Spleen (tissue), 13 donors: ENCODE measurements at places on chromosomes 12 and 14. TPM values are rescaled to one million over a fixed set of nuclear protein-coding genes. Genes with fewer than 3 reads are reported as not detected.
A peak's percentile ranks its signal among the peaks of the same experiment; 100 is the strongest.

DNA sequence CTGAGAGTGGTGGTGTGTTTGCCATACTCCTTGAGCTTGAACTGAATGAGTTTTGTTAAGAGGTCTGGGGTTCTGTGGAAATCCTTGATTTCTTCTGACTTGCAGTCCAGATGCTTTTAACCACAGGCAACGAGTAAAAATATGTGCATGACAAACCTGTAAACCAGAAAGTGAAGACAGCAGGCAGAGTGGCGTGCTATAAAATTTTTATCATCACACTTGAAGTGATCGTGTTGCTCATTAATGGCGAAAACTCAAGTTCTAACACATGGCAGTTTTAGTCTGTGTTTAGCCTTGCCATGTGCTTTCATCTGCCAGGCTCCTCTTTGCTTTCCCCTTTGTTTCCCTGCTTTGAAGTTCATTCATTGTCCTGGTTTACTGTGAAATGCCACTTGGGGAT is 28.0 kb downstream of the TXNRD1 start:
- no peak for DNase-seq
- H3K4me3 ChIP-seq = no peak overlapping the region
- H3K27me3 ChIP-seq = no peaks in the 10 kb centered on the region
- H3K4me1 ChIP-seq = no peaks in the 10 kb centered on the region
- no peaks in the 10 kb centered on the region for H3K36me3 ChIP-seq
- H3K27ac ChIP-seq = no peak overlapping the region

- DNase-seq = no peak
- H3K27ac ChIP-seq = no peak overlapping the region
- peaks cover 3% of the 10 kb centered on the region for H3K36me3 ChIP-seq
- H3K4me1 ChIP-seq = no peaks in the 10 kb centered on the region
- no peaks in the 10 kb centered on the region for H3K27me3 ChIP-seq
- H3K4me3 ChIP-seq = no peak overlapping the region
These were observed 47.4 kb upstream of the BCL7A start for GRCh38 chr12:121974026-121974985.

- no peak overlapping the region for H3K4me3 ChIP-seq
- H3K36me3 ChIP-seq = no peaks in the 10 kb centered on the region
- peak overlapping the region; percentile 46 for H3K27ac ChIP-seq
- peaks cover 28% of the 10 kb centered on the region for H3K4me1 ChIP-seq
These were observed 5.7 kb upstream of the KLRK1 start for GRCh38 chr12:10395390-10395998.

GRCh38 chr12:64451687-64452558 is at the start of gene TBK1:
TSS of gene TBK1 (plus strand) at chr12:64452120. CDS start at chr12:64455871, 3,751 bp downstream.
- H3K27ac ChIP-seq = peak within 1 kb of the TSS; percentile 97
- H3K36me3 ChIP-seq = peaks cover 36% of the 10 kb centered on the region
- H3K27me3 ChIP-seq = no peaks in the 10 kb centered on the region
- peak; percentile 98 for DNase-seq
- H3K4me1 ChIP-seq = peaks cover 18% of the 10 kb centered on the region

DNA sequence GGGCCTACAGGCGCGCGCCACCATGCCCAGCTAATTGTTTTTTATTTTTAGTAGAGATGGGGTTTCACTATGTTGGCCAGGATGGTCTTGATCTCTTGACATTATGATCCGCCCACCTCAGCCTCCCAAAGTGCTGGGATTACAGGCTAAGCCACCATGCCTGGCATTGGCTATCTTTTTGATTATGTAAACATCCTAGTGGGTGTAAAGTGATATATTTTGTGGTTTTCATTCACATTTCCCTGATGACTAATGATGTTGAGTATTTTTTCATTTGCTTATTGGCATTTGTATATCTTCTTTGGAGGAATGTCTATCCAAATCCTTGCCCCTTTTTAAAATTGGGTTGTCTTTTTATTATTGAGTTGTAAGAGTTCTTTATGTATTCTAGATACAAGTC is 16.3 kb downstream of the CREBL2 start:
- no peaks in the 10 kb centered on the region for H3K36me3 ChIP-seq
- H3K4me3 ChIP-seq = no peak overlapping the region
- no peaks in the 10 kb centered on the region for H3K27me3 ChIP-seq
- no peaks in the 10 kb centered on the region for H3K4me1 ChIP-seq
- no peak overlapping the region for H3K27ac ChIP-seq

GRCh38 chr14:102516531-102517391 is 7.2 kb upstream of the ANKRD9 start:
- DNase-seq = peak; percentile 93
- H3K36me3 ChIP-seq = no peaks in the 10 kb centered on the region
- peaks cover 3% of the 10 kb centered on the region for H3K4me1 ChIP-seq
- H3K4me3 ChIP-seq = peak overlapping the region; percentile 63
- H3K27me3 ChIP-seq = no peaks in the 10 kb centered on the region
- H3K27ac ChIP-seq = no peak overlapping the region

DNA sequence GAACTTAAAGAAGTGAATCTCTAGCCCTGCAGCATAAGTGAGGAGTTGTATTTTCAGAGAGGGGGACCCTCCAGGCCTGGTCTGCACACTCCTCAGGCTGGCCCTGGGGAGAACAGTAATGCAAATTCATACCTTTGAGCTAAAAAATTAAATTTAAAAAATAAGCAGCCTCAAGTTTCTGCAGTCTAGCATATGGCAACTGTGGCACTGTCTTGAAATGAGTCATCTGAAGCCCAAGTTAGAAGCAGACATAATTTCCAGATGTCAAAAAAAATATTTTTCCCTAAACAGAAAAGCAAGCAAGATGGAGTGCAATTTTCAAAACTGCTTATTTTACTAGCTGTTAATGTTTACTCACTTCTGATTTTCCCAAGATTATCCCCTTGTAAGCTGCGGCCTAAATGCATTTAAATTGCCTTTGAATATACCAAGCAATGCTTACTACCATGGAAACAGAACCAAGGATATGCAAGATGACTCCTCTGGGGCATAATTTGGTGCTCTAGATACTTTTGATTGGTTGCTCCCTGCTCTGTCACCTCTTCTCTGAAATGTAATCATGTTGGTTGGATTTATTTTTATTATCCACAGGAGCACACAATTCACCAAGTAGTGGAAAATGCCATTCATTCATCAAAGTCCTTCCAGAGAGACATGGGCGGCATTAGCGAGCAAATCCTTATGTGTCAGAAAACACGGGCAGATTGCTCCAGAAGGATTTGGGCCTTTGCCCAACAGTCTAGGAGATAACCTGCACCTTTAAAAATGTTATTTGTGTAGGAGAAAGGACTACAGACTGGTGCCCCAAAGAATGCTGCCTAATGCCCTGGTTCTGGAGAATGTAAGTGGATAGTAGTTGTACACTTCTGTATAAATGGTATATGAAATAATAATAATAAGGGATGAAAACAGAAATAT is 25.0 kb upstream of the DHRS7 start:
- no peaks in the 10 kb centered on the region for H3K36me3 ChIP-seq
- no peak overlapping the region for H3K27ac ChIP-seq
- H3K4me3 ChIP-seq = no peak overlapping the region
- no peak for DNase-seq
- no peaks in the 10 kb centered on the region for H3K27me3 ChIP-seq

ACOT6 gene
- total RNA-seq = not detected

CDKN1B gene
- 72.3 TPM for total RNA-seq
